ENCODE measurements at places on chromosomes 5 and 9.

- peak; percentile 13 for DNase-seq
Measured at GRCh38 chr5:167652690-167653089, 638.8 kb upstream of the WWC1 start.

DNA sequence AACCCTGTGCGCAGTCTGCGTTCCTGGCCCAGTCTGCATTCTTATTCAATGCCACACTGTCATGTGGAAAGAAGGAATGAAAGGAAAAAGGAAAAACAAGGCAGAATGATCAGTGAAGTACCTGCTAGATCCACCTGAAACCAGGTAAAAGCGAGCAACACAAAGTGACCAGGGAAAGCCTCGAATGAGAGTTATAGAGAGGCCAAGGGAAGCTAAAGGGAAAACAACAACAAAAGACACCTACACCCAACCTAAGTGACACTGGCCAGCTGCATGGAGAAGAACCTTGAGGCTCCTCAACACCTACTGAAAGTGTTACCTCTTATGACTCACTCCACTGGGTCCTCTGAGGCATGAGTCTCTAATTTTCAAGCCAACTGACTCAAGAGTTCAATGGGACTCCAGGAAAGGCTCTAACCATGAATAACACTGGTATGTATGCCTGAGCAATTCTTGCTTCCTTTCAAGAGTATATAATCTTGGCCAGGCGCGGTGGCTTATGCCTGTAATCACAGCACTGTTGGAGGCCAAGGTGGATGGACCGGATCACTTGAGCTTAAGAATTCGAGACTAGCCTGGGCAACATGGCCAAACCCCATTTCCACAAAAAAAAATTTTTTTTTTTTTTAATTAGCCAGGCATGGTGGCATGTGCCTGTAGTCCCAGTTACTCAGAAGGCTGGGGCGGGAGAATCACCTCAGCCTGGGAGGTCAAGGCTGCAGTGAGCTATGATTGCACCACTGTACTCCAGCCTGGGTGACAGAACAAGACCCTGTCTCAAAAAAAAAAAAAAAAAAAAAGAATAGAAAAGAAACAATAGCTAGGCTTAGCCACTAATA is 29.0 kb downstream of the MTMR12 start:
- peak; percentile 6 for DNase-seq

- no peak for DNase-seq
Measured at GRCh38 chr9:12274577-12274976, 418.6 kb upstream of the TYRP1 start.

GRCh38 chr5:53987101-53987500 is 323.3 kb downstream of the ARL15 start:
- no peak for DNase-seq

DNA sequence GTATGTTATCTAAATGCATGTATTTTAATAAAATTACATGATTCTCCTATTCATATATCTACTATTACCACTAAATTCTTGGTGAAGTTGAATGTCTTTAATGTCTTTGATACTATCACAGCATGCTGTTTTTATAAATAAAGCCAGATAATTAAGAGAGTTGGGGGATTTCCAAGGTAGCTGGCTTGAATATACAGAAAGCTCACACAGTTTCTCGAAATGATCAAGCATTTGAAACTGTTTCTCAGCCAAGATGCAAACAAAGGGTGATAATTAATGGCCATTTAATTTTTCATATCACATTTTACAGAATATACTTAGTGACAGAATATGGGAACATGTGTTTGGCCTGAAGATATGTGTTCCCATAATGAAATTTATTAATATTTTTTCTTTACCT is 145.6 kb upstream of the CDH12 start:
- DNase-seq, result no peak

GRCh38 chr5:15621094-15621493 is 121.1 kb downstream of the FBXL7 start:
- peak; percentile 20 for DNase-seq

DNA sequence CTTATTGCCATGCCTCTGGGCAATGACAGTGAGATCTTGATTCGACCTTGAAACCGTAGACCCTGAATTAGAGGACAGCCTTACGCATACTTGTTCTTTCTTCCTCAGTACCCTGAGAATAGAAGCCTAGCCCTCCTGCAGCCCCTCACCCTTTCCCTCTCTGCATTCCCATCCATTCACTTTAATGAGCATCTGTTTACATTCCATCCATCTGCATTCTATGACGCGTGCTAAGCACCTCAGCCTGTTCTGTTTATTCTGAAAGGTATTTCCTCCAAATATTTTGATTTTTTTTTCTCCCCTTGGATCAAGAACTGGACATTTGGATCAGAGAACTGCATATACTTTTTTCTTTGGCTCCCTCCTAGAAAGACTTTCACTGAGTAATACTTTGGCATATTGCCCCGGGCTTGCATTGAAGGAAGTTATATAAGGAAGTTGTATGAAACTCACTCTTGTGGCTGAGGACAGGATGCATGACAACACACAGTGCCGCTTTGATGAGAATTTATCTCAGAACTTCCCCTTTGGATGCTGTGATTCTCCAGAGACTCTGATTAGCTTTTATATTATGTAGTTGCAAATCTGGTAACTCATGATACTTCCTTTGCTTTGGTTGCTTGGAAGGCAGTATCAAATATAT is 15.7 kb downstream of the TMEM8B start:
- peak; percentile 92 for DNase-seq

- DNase-seq, result peak; percentile 86
Measured at GRCh38 chr5:14450018-14450524, 131.5 kb upstream of the OTULINL start.

GRCh38 chr5:153660919-153661318 is 170.4 kb downstream of the GRIA1 start:
- no peak for DNase-seq

DNA sequence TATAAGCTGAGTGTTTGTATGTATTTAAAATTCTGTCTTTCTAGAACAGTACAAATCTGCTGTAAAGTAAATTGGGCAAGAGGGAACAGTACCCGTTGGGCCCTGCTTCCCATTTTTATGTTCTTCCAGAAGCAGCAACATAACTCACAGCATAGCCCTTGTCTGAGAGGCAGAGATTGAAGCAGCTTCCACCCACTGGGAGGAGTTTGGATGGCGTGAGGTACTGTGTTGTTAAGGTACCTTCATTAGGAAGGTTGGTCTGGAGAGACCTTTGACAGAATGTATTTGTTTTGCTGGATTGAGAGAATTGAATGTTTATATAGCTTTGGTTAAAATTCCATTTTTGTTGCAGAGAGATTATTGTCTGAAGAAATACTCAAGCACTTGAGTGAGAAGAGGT is 24.8 kb downstream of the RAI14 start:
- no peak for DNase-seq

- peak; percentile 28 for DNase-seq
Measured at GRCh38 chr9:122941582-122942234, 888 bp downstream of the RABGAP1 start.

DNA sequence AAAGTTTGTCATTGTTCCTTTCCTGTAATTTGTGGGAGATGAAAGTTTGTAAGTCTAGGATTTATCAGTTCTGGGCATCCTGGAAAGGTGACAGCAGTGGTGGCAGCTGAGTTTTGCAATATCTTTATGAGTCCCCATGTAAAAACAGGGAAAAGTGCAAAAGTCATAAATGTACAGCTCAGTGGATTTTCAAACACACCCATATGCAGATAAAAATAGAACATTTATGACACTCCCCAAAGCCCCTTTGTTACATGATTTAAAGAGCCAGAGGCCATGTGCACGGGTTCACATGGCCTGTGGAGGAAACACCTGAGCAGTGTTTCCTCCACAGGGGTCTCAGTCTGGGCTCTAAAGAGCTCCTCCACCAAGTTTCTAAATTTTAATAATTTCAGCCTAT is 6.3 kb downstream of the TMEM38B start:
- DNase-seq, result no peak

DNA sequence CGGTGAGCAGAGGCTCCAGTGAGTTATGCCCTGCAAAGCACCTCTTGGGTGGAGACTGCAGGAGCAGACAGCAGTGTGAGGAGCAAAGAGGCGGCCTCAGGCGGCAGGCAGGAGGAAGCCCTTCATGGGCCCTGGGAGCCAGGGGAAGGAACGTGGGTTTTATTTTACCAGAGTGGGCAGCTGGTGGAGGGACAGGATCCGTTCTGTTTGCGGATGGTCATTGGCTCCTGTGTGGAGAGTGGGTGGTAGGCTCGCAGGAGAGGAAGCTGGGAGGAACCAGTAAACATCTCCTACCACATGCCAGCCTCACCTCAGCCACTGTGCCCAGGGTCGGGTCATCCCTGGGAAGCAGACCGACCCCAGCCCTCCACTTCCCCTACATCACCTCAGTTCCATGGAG is 24.4 kb downstream of the HNRNPH1 start:
- no peak for DNase-seq

DNA sequence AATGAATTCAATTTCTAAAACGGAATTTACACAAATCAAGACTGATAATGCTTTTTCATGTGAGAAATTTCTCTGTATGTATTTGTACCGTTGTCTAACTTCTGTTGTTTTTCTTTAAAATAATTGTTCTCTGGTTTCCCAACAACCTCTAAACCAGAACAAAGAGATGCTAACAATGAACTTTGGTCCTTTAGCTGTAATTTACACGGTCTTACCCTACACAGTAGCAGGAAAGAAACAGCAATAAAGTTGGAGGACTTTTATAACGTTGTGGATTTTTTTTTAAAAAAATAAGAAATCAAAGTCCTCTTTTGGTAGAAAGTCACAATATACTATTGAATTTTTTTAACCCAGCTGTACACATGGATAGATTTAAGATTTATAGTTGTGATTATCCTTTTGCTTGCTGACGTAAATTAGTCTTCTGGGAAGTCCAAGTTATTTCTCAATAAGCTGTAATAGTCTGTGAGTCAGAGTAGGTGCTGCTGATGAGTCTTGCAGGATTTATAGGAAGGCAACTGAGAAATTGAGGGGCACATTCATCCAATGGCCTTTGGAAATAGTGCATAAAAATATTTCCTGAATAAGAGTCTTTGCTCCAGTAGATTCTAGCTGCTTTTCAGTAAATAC is 76.8 kb upstream of the PCSK1 start:
- DNase-seq, result peak; percentile 58

GRCh38 chr5:153275695-153276094 is 214.8 kb upstream of the GRIA1 start:
- no peak for DNase-seq

- DNase-seq, result peak; percentile 33
Measured at GRCh38 chr9:126763130-126763764, 41.6 kb upstream of the ZBTB43 start.

GRCh38 chr5:114360816-114361723 is 800 bp upstream of the KCNN2 start:
- no peak for DNase-seq

DNA sequence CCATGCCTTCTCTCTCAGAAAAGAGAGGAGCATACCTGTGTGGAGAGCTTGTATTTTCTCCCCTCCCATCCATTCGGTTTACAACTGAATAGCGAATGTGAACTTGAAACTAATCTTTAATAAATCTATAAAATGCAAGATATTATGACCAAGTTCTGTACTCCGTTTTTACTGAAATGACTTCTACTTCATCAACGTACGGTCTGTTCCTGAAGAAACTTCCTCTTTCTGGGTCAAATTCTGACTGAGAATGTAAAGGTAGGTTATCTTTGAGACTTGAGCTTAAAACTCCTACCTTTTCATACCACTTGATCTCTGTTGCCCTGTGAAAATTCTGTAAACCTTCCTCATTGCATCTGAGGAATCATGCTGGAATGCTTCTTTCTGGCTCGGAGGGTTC is 4.2 kb upstream of the CTNNAL1 start:
- no peak for DNase-seq

DNA sequence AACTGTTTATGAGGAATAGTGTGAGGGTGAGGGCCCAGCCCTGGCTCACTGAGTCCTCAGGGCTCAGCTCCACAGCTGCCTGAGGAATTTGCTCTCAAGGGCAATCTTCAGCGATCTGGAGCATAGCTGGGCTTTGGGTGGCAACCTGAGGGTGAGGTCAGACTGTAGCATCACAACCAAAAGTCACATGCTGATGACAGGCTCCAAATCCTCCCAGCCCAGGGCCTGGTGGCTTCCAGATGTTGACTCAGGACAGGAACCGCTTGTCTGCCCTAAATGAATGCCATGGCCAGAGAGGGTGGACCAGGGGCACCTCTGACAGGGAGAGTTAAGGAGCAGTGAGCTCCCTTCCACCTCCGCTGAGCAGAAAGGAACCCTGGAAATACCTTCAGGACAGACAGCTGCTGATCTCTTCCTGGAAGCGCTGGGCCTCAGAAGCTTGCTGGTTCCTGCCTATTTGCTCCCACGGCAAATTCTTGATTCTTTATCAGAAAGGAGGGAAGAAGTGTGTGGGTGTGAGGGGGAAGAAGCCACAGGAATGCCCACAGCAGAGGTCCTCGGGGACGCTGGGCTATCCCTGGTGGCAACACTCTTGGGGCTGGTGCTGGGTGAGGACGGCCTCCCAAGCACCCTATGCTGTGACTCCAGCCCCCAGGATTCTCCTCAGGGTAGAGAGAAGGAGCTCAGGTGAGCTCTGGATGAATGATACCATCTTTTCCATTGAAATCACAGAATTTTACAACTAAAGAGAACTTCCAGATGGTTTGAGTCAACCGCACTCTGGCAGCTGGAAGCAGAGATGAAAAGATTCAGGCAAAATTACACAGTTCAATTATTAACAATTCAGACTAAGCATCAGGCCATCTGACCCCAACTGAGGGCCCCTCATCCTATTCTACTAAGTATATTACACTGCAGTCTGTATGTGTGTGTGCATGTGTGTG is 13.8 kb upstream of the CTSL start:
- DNase-seq, result peak; percentile 89

DNA sequence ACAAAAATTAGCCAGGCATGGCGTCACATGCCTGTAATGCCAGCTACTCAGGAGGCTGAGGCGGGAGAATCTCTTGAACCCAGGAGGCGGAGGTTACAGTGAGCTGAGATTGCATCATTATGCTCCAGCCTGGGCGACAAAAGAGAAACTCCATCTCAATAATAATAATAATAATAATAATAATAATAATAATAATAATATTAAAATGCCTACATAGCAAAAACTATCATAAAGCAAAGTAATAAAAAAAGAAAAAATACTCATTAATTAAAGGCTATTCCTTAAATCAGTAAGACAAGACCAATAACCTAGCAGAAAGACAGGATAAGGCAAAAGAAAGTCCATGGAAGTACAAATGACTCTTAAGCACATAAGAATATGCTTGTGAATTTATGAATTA is 50.0 kb downstream of the MRPS27 start:
- no peak for DNase-seq

DNA sequence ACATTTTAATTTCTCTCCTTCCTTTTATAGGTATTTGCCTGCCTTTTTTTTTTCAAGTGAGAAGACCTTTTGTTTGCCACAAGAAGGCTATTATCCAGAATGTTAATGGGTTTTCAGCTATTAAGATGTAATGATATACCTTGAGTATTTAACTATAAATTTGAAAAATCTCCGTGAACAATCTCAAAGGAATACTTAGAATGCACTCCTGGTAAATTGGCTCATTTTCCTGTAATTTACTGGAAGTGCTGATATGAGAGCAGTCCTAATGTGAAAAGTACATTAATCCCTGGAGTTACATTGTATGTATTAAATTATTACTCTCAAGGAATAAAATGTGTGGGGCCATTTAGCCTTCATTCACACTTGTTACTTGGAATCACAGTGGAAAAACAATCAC is 32.4 kb downstream of the AOPEP start:
- DNase-seq, result no peak

- DNase-seq, result peak; percentile 12
Measured at GRCh38 chr9:19533373-19533772, 124.6 kb downstream of the ACER2 start.

All from RPMI7951 (cell line).